ENCODE measurements at places on chromosomes 3 and 15. TPM values are rescaled to one million over a fixed set of nuclear protein-coding genes. Genes with fewer than 3 reads are reported as not detected.

The IQCF5 gene
- not detected for total RNA-seq

The PAQR5 gene
- 6.5 TPM for total RNA-seq

The HEMK1 gene
- total RNA-seq, result 21.3 TPM

The ZNF619 gene
- 7.3 TPM for total RNA-seq
